NCI-H524 (cell line): ENCODE measurements at places on chromosomes 3 and 15.
A peak's percentile ranks its signal among the peaks of the same experiment; 100 is the strongest.

DNA sequence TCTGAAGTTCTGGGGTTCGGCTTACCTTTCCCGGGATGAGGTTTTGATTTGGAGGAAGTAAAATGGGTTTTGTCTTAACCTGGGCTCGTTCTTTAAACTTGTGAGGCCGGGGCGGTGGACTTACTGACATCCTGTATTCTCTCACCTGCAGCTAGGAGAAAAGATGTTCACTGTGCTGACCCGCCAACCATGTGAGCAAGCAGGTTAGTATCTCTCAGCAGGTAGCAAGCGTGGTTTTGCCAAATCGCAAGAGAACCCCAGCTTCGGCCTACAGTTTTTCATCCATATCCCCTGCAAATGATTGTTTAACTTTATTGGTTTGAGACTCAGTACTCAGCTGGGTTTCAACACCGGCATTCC, 891 bp downstream of the ENTPD3 start:
- DNase-seq = no peak

GRCh38 chr3:193545304-193545703, 9.4 kb downstream of the ATP13A4 start:
- DNase-seq = no peak

DNA sequence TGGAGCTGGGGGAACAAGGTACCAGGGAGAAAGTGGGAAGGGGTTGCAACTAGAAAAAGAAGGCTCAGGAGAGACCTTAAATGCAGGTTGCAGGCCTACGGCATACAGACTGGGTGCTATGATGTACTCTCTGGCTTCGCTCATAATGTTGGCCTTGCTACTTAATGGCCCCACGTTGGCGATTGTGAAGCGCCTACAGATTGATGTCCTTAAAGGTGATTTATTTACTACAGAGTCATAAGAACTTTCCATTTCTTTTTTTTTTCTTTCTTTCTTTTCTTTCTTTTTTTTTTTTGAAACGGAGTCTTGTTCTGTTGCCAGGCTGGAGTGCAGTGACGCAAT, 25.4 kb downstream of the ZBTB38 start:
- no peak for DNase-seq

DNA sequence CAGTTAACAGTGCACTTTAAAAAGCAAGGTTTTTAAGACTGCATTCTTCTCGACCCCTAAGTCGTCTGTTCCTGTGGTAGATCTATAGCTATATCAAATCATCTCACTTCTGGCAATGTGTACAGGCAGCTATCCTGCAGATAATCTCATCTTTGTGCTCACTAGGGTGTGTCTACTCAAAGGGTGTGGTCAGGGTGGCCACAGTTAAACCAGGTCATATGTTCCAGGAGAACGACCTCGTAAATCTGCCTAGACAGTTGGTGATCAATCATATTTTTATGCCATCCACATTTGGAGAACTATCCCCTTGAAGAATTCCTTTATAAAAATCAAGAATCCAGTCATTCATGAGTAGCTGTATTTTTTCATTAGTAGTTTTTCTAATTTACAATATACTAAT, 3.0 kb downstream of the VEPH1 start:
- no peak for DNase-seq

- DNase-seq = no peak
Observed at GRCh38 chr3:61358364-61358763, 107.1 kb upstream of the FHIT start.

DNA sequence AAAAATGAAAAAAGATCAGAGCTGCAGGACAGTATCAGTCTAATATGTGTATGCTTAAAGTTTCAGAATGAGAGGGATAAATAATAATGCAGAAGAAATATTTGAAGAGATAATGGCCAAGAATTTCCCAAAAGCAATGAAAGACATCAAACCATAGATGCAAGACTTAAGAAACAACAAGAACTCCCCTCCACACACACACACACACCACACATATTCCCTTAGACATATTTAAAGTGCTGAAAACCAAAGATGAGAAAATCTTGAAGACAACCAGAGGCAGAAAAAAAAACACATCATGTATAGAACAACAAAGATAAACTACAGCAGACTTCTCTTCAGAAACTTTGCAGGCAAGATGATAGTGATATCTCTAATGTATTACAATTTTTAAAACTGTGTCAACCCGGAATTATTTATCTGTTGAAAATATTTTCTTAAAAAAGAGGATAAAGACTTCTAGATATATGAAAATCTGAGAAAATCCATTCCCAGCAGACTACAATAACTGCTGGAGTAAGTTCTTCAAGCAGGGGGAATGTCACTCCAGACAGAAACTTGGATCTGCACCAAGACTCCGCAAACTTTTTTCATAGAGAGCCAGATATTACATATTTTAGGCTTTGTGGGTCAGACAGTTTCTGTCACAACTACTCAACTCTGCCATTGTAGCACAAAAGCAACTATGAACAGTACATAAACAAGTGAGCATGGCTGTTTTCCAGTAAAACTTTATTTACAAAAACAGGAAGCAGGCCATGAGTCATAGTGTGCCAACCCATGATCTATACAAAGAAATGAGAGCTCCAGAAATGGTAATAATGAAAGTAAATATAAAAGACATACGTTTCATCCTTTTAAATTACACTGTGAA, 223.4 kb upstream of the CGNL1 start:
- DNase-seq = no peak

DNA sequence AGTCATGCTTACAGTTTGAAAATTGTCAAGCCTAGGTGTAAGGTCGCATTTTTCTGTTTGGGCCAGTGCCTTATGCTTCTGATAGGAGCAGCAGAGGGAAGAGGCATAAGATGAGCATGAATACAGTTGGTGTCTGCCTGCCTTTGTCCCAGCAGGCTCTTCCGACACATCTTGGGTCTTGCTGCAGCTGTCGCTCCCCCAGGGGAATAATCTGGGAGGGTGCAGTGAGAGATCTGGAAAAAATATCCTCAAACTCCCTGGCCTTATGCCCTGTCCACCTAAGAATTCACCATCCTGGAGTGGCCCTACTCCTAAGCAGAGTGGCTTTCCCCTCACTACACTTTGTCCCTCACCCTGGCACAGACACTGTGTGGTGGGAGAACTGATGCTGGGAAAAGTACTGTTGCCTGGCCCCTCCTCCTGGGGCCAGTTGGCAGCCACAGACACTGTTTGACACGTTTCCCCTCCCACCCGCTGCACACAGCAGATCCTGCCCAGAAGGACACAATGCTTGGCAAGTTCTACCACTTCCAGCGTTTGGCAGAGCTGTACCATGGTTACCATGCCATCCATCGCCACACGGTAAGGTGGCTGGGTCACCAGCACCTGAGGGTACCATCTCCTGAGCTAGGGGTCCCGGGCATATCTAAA, 21.1 kb upstream of the RHO start:
- no peak for DNase-seq

GRCh38 chr3:156902916-156903315, 76.8 kb downstream of the LEKR1 start:
- DNase-seq = no peak

DNA sequence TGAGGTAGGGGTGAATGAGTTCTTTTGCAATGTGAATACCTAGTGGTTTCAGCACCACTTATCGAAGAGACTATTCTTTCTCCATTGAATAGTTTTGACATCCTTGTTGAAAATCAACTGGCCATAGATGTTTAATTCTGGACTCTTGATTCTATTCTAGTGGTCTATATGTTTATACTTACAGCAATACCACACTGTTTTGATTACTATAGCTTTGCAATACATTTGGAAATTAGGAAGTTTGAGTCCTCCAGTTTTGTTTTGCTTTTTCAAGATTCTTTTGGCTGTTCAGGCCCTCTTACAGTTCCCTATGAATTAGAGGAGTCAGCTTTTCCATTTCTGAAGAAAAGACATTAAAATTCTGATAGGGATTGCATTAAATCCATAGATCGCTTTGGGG, 30.1 kb downstream of the MAP1A start:
- no peak for DNase-seq

GRCh38 chr3:150074277-150074676, 103.6 kb upstream of the PFN2 start:
- no peak for DNase-seq

DNA sequence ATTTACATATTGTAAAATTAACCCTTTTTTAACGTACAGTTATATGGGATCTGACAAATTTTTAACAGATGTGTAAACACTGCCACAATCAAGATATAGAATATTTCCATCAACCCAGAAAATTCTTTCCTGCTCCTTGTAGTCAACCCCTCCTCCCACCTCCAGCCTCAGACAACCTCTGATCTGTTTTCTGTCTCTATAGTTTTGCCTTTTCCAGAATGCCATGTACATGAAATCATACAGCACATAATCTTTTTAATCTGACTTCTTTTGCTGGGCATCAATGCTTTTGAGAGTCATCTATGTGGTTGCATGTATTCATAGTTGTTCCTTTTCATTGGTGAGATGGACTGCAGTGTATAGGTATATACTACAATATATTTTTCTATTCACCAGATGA, 153.0 kb downstream of the SMAD6 start:
- no peak for DNase-seq

GRCh38 chr15:80241508-80241907, 10.5 kb downstream of the CTXND1 start:
- DNase-seq = no peak

- DNase-seq = no peak
Observed at GRCh38 chr3:123792473-123793201, 91.5 kb downstream of the MYLK start.

DNA sequence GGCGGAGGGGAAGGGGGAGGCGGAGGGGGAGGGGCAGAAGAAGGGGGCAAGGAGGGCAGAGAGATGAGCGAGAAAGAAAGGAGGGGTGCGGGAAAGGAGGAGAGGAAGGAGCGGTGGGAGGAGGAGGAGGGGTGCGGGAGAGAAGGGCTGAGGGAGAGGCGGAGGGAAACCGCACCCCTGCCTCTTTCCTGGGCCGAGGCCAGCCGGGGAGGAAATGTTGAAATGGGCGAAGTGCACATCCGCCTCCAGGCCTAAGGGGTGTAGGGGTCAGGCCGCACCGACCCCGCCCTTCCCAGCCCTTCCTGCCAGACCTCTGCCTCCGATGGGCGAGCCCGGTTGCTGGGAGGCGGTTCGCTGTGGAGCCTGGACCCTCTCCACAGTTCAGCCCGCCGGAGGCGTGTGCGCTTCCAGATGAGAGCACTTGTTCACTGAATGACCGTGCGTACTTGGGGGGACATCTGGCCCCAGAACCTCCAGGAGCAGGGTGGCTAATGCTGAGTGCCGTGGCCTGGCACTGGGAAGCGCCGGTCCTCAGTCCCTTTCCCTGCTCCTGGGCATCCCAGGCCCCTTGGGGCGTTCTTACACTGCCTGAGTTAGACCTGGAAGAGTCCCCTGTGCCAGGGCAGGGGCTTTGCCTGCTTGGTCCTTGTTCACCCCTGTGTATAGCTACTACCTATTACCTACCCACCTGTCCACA, 110.3 kb upstream of the KLF13 start:
- peak; percentile 90 for DNase-seq

DNA sequence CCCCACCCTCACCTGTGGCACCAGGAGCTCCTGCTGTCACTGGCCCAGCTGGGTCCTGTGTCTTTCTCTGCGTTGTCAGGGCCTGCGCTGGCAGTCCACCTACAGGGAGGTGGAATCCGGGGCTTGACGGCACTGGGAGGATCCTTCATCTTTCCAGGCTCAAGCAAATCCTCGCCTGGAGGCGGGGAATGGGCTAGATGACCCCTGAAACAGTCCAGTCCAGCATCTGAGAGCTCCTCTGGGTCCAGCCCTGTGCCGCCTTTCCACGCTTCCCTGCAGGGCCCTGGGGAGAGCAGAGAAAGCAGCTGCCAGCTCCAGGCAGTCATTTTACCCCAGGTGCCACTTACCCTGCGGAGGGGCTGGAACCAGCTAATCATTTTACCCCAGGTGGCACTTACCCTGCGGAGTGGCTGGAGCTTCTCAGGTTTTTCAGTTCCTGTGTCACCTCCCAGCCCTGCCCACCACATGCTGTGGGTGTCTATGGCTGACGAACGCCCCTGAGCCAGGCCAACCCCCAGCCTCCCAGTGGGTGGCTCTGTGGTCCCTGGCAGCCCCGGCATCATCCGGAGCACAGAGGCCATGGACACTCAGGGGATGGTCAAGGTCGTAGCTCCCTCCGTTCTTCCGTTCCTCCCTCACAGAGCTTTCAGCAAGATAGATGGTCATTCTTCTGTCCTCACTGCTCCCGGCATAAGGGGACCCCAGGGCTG, 17.9 kb upstream of the ADIPOQ start:
- DNase-seq = peak; percentile 46

GRCh38 chr3:14482271-14482721, 57.8 kb downstream of the GRIP2 start:
- DNase-seq = no peak

- DNase-seq = peak; percentile 91
Observed at GRCh38 chr3:140128631-140129030, 193.6 kb downstream of the CLSTN2 start.

- no peak for DNase-seq
Observed at GRCh38 chr3:193640728-193641439, 47.9 kb downstream of the OPA1 start.

GRCh38 chr3:11290743-11291680, 18.8 kb downstream of the ATG7 start:
- DNase-seq = no peak

DNA sequence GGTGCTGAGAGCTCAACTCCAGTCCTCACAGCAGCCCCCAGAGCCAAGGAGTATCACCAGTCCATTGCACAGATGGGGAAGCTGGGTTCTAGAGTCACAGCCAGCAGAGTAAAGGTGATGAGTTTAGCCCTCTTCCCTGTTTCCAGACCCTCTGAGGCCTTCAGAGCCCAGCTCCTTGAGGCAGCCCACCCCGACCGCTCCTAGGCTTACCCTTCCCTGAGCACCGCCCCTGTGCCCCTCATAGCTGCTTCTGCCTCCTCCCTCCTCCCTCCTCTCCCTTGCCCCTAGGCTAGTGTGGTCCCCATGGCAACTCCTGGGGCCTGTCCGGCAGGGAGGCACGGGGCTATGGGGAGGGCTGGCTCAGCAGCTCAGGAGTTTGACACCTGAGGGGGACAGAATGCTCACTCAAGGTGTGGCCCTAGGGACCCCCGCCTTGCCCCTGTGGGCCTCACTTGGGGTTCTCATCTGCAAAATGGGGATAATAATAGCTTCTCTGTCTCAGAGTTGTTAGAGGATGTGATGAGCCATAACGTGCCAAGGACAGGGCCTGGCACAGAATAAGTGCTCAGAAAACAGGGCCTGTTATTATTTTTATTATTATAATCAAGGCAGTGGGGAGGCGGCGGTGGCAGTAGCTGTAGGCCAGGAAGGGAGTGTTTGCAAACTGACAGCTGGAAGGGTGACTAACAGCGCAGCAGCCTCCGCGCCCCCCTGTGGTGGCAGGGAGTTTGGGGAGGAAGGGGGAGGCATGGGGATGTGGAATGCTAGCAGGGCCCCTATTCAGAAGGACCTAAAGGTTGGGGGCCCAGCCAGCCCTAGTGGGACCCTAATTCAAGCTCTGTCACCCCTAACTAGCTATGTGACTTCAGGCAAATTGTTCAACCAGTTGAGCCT, 11.5 kb downstream of the CSK start:
- DNase-seq = no peak

GRCh38 chr3:51391566-51392354, 675 bp downstream of the RBM15B start:
- peak; percentile 13 for DNase-seq
